Fibroblast of skin of back (primary cell): ENCODE measurements at places on chromosomes 5 and 9.

- DNase-seq = no peak
These were observed 15.4 kb downstream of the CEMIP2 start for GRCh38 chr9:71752928-71753327.

DNA sequence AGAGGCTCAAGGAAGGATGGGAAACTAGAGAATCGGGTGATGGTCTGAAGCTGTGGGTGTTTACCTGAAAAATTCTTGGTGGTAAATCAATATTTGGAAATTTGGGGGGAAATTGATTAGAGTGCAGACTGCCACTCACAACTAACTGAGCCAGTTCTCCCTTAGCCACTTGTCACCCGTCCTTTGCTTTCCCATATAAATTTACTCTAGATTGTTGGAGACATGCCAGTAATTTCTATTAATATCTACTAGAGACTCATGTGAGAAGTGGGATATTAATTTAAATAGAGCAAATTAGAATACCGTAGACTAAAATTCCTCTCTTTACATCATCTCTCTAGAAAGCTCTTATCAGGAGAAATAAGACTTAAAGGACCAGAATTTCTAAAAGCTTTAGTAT, 471.3 kb upstream of the DAB2 start:
- DNase-seq = no peak

- DNase-seq = no peak
These were observed 88.4 kb downstream of the APBA1 start for GRCh38 chr9:69583645-69584234.

- DNase-seq = no peak
These were observed 54.6 kb upstream of the KCNIP1 start for GRCh38 chr5:170449232-170449631.

DNA sequence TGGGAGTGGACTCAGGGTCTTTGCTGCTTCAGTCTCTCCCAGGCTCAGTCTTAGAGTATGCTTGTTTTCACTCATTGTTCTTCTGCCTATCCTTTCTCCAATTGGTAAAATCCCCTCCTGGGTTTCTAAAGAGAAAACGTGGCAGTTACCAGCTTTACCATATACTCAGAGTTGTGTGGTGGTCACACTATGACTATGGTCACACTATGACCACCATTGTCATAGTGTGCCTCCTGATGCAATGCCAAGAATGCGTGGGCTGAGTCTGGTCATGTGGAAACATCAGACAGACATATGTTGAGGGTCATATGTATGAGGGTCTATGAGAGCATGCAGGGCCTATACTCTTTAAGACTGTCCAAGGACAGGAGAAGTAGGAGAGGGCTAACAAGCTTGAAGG, 326.5 kb upstream of the PRR16 start:
- DNase-seq = no peak

- DNase-seq = no peak
These were observed 32.4 kb upstream of the NFIB start for GRCh38 chr9:14346231-14346791.
